Left lung (tissue), 14 donors: ENCODE measurements at places on chromosomes 12 and 14. TPM values are rescaled to one million over a fixed set of nuclear protein-coding genes. Genes with fewer than 3 reads are reported as not detected.

DNA sequence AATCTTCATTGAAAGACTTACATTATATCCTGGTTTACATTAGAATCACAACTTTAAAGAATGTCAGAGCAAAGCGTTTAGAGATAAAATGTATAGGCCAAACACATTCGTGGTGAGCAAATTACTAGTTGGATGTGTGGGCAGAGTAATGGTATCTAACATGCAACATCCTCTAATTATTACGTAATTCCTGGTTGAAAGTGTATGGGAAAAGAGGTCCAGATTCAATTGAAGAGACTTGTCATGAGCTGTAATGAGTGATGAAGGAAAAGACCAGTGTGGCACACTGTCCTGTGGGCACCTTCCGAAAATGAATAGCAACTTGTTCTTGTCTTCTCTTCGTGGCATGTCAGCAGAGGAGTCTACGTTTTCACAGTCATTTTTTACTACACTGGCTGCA, 192.8 kb downstream of the LRIG3 start:
- no peak overlapping the region for H3K27ac ChIP-seq
- DNase-seq = no peak
- no peaks in the 10 kb centered on the region for H3K36me3 ChIP-seq
- no peaks in the 10 kb centered on the region for H3K27me3 ChIP-seq
- H3K4me1 ChIP-seq = no peaks in the 10 kb centered on the region
- H3K4me3 ChIP-seq = no peak overlapping the region

DNA sequence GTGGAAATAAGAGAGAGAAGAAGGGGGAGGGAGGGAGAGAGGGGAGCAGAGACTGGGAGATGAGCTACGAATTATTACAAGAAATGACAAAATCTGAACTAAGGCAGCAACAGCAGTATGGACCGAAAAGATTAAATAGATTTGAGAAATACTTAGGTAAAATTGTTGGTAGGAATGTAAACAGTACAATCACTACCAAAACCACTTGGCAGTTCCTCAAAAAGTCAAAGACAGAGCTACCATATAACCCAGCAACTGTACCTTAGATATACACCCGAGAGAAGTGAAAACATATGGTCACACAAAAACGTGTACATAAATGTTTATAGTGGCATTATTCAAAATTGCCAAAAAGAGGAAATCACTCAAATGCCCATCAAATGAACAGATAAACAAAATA, 14.1 kb downstream of the KRAS start:
- DNase-seq = no peak
- no peak overlapping the region for H3K27ac ChIP-seq
- H3K27me3 ChIP-seq = no peaks in the 10 kb centered on the region
- peaks cover 8% of the 10 kb centered on the region for H3K4me1 ChIP-seq
- H3K4me3 ChIP-seq = no peak overlapping the region

DNA sequence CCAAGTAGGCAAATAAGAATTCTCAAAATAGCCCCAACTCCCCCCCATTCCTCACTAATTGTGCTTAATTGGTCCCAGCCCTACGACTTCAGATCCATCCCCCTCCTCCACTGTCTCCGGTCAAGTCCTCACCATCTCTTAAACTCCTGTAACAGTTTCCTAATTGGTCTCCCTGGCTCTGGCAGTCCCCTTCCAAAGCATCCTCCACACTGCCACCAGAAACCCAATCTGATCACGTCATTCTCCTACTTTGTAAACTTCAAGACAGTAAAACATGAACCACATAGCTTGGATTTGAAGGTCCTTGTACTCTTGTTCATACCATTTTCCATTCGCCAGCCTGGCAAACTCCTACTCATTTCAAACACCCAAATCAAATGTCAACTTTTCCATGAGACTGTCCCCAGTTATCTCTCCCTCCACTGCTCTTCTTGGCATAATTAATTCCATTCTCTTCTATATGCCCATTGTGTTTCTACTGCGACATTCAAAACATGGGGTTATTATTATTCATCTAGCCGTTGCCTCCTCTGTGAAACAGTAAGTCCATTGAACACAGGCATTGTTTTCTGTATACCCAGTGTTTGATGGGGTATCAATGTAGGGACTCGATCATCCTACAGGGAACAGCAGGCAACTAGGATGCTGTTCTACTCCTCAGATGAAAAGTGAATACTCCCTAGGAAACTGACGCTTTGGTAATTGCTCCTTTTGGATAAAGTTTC, 104.6 kb downstream of the EGLN3 start:
- no peak overlapping the region for H3K4me3 ChIP-seq
- H3K27me3 ChIP-seq = no peaks in the 10 kb centered on the region
- DNase-seq = no peak
- no peaks in the 10 kb centered on the region for H3K36me3 ChIP-seq
- H3K27ac ChIP-seq = no peak overlapping the region

DNA sequence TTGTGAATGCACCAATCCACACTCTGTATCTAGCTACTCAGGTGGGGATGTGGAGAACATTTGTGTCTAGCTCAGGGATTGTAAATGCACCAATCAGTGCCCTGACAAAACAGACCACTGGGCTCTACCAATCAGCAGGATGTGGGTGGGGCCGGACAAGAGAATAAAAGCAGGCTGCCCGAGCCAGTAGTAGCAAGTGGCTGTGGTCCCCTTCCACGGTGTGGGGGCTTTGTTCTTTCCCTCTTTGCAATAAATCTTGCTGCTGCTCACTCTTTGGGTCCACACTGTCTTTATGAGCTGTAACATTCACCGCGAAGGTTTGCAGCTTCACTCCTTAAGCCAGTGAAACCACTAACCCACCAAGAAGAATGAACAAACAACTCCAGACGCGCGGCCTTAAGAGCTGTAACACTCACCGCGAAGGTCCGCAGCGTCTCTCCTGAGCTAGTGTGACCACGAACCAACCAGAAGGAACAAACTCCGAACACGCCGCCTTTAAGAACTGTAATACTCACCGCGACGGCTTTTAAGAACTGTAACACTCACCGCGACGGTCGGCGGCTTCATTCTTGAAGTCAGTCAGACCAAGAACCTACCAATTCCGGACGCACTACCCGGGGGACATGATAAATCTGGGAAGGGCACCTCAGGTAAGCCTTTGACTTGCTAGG, 4.6 kb upstream of the LDHB start:
- H3K27me3 ChIP-seq = no peaks in the 10 kb centered on the region
- no peaks in the 10 kb centered on the region for H3K36me3 ChIP-seq
- DNase-seq = peak; percentile 62
- peak overlapping the region; percentile 15 for H3K4me3 ChIP-seq

DNA sequence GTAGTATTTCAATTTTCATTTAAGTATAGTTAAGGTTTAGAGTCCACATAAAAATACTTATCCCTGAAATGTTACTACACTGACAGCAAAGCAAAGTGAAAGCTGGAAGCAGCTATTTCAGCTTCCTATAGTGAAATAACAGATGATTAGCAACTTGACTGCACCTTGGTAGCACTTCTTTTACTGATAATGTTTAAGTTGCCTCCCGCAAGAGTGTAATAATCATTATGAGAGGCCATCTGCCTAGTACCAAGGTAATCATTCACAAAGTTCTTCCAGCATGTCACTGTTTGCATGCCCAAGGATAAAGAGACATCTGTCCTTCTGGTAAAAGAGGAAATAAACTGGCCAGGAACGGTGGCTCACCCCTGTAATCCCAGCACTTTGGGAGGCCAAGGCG, 69.8 kb downstream of the LIN7A start:
- H3K36me3 ChIP-seq = no peaks in the 10 kb centered on the region
- H3K4me3 ChIP-seq = no peak overlapping the region
- no peaks in the 10 kb centered on the region for H3K4me1 ChIP-seq
- DNase-seq = no peak
- no peaks in the 10 kb centered on the region for H3K27me3 ChIP-seq
- H3K27ac ChIP-seq = no peak overlapping the region

DNA sequence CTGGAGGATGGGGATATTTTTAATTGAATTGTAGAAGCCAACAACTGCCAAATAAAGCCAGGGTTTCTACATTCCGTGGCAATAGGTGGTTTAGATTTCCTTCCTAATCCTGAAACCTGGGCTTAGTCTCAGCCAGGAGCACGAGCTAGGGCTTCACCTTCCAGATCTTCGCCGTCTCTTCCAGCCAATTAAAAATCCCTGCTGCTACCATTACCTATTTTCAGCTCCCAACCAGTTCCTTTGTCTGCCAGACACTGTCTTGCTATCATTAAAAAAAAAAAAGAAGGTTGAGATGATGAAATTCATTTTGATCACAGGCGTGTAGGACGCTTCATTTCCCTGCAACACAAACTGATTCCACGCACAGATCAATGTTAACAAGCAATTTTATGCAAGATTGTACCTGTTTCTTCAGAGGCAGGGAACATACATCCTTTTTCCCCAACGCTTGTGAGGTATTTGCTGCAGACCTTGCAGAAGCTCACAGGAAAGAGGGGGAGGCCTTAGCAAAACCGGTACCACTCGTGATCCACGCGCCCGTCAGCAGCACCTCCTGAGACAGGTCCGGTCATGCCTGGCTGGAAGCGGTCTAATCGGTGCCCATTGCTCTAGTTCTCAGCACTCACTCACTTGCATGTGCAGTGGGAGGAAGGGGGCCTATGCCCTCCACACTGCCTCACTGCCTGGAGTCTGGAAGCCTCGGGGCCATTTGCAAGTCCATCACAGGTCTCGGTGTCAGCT, 65.1 kb downstream of the SLC6A12 start:
- no peak overlapping the region for H3K4me3 ChIP-seq
- H3K36me3 ChIP-seq = no peaks in the 10 kb centered on the region
- H3K4me1 ChIP-seq = no peaks in the 10 kb centered on the region
- no peak overlapping the region for H3K27ac ChIP-seq
- H3K27me3 ChIP-seq = no peaks in the 10 kb centered on the region
- DNase-seq = no peak

DNA sequence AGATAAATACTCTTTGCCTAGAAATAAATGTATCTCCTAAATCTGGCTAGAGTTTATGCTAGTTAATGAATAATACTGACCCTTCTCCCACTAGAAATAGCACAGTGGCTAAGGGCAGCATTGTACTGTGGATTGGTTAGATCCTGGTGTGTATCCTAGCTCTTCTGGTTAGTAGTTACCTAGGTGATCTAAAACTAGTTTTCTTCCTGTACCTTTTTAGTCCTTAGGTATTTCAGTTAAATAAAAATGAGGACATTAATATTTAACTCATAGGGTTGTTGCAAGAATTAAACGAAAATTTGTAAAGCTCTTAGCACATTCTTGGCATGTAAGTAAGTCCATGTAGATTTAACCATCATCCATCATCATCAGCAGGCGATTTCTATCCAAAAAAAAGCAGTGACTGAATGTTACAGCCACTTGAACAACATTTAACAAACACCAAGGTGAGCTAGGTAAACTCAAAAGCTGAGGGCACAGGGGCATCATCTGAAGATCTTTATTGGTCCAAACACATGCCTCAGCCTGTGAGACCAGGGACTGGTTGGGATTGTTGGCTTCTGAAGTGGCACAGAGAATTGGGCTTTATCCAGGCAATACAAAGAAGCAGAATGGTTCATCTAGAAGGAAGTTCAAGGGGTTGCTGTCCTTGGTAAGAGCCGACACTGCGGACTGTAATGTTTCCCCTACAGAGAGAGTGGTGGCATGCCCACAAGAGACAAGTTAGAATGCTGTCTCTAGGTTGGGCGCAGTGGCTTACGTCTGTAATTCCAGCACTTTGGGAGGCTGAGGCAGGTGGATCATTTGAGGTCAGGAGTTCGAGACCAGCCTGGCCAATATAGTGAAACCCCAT, 100.8 kb downstream of the GAS2L3 start:
- no peaks in the 10 kb centered on the region for H3K4me1 ChIP-seq
- DNase-seq = no peak
- no peaks in the 10 kb centered on the region for H3K36me3 ChIP-seq
- no peak overlapping the region for H3K4me3 ChIP-seq

DNA sequence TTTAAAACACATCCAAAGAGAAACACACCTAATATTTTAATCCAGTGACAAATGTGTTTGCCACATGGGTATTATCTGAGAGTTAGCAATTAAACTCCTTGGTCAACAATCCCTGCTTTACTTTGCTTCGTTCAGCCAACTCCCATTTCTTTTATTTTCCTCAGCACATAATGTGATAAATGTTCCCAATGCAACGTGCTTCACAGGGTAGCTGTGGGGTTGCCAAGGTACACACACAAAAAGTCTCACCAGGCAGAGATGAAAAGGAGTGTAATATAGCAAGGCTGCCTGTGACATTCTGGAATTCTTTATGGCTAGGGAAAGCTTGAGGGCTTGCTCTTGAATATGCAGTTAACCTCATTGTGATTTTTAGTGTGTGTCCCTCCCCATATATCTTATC, 208.0 kb upstream of the DIO2 start:
- H3K27ac ChIP-seq = no peak overlapping the region
- H3K4me1 ChIP-seq = no peaks in the 10 kb centered on the region
- no peaks in the 10 kb centered on the region for H3K27me3 ChIP-seq
- no peaks in the 10 kb centered on the region for H3K36me3 ChIP-seq
- no peak for DNase-seq

Gene CKB
- 129 TPM for total RNA-seq

Gene AREL1
- 42.6 TPM for total RNA-seq

Gene PARPBP
- total RNA-seq = 4.7 TPM

Gene P2RX2
- total RNA-seq = not detected

Gene IL22
- not detected for total RNA-seq
